ENCODE measurements at places on chromosomes 16 and 17. TPM values are rescaled to one million over a fixed set of nuclear protein-coding genes. Genes with fewer than 3 reads are reported as not detected.

Gene TNK1
- total RNA-seq, result 4.0 TPM

DNA sequence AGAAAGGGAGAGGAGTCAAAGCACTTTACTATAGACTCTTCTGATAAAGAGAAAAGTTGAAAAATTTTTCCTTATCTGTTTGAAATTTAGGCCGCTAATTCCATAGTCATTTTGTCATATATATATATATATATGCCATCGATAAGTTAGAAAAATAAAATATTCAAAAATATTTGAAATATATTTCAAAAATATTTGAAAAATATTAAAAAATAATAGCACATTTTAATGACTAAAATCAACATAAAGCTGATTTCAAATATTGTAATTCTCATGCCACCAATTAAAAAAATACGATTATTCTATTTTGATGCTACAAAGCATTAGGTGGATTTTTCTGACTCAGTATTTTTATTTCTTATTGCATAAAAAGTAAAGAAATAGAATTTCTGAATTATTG, 87.1 kb downstream of the KIF2B start:
- no peak for DNase-seq

GRCh38 chr17:28612936-28613872, 781 bp downstream of the RSKR start:
- peak; percentile 52 for DNase-seq

DNA sequence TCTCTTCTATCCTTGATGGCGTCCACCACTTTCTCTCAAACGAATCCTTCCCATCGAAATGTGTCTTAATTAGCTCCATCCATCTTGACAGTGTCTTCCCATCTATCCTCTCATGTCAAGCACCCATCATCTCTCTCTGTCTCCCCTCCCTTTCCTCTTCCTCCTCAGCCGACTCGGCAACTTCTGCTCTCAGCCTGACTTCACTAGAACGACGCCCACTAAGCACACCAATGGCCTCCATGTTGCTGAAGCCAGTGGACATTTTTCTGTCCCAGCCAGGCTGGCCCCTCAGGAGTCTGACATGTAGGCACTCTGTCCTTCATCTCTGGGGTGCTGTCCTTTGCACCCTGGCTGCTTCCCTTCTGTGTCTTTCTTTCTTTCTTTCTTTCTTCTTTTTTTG, 2.5 kb upstream of the SPATA20 start:
- no peak for DNase-seq

DNA sequence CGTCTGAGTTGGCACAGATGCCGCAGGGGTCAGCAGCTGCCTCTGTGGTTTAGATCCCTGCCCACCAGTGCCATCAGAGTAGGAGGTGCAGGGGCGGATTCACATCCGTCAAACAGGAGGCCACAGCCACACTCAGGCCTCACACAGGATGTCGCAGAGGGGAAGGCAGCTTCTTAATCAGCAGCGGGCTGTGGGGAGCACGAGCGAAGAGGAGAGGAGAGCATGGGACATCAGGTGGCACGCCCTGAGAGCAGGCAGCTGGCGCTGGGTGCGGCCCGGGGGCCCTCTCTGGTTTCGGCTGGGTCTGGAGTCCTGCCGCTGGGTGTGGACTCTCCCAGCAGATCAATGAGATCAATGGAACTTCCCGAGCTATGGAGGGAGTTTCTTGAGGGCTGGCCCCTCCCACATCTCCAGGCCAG, 9.6 kb downstream of the LLGL2 start:
- peak; percentile 83 for DNase-seq

- DNase-seq, result no peak
Measured at GRCh38 chr17:62110923-62111484, 45.9 kb upstream of the MED13 start.

Gene C17orf78
- not detected for total RNA-seq

Gene PIK3R6
- 0.22 TPM for total RNA-seq

- DNase-seq, result no peak
Measured at GRCh38 chr17:62746941-62747340, 61.2 kb downstream of the MARCHF10 start.

Gene WWOX
- 21.4 TPM for total RNA-seq

DNA sequence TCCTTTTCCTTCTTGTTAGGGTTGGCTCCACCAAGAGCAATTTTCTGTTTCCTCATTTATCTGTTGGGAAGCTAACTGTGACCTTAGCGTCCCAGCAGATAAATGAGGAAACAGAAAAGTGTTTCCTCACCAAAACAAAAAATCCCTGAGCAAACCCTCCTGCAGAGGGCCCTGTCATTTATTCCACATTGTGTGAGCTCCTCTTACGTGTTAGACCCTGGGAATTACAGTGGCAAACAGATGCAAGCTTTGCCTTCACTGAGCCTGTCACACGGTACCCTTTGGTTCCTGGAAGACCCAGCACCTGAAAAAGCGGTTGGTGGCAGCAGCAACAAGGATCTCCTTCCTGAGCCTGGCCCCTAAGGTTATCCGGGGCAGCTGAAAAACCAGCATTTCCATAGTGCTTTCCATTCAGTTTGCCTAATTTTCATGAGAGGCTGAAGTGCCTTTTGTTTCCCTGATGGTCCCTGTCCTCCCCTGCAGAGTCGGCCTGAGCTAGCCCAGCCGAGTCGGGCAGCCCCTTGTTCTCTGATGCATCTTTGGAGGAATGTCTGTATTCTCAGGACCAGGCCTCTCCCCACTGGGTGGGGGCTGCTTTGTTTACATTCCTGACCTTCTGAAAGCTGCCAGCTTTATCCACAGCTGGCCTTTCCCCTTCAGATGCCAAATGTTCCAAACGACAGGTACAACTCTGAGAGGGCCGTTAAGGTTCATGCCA, 34.7 kb downstream of the YPEL2 start:
- peak; percentile 9 for DNase-seq

Gene PRDM7
- not detected for total RNA-seq

DNA sequence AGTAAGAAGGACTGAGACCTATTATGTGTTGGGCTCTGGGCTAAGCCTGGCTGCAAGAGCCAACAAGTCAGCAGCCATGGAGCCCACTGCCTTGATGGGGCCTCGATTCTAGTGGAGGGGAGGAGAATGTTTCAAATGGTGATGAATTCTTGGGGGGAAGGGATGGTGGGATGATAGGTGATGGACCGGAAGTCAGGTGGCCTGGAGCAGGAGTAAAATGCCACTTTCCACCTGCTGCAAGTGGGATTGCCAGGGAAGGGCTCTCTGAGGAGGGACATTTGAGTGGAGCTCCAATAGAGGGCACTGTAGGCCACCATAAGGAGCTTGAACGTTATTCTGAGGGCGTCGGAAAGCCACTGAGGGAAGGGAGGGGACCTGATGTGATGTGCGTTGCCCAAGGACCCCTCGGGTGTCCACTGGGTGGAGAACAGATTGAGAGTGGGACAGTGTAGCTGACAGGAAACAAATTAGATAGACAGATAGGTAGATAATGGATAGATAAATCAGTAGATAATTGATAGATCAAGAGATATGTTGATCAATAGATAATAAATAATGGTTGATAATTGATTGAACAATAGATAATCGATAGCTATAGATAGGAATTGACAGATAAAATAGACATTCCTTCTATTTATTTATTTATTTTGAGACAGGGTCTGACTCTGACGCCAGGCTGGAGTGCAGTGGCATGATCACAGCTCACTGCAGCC, 18.2 kb upstream of the NXPH3 start:
- peak; percentile 64 for DNase-seq

- DNase-seq, result no peak
Measured at GRCh38 chr17:1997289-1997926, 27.7 kb downstream of the RTN4RL1 start.

Gene PRSS53
- total RNA-seq, result 4.1 TPM

Gene CCL4
- total RNA-seq, result 5.5 TPM

GRCh38 chr17:35878361-35878760, 1.8 kb downstream of the CCL5 start:
- DNase-seq, result no peak

DNA sequence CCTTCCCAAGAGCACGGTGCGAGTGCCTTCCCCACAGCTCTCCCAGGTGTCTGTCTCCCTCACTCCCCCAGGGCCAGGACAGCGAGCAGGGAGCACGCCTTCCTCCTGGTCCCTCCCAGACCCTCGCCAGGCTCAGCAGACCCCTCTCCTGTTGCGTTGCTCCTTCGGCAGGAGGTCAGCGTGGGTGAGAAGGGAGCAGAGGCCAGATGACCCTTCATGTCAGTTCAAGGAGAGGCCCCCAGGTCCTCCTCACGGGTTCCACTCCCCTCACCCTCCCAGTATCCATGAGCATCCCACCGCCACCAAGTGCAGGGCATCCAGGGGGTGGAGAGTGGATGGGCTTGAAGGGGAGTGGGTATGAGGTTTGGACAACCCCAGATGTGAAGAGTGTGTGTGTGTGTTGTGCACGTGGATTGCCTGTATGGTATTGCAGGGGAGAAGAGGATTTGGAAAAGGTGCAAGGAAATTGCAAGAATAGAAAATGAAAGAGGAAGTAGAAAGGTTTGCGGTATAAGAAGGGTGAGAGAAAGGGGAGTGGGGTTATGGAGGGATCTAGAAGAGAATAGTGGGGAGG, 17.7 kb downstream of the SGCA start:
- no peak for DNase-seq

Gene CD300E
- not detected for total RNA-seq

Gene TMC8
- total RNA-seq, result 110 TPM

Gene PRSS27
- total RNA-seq, result 2.4 TPM

Gene PRR29
- total RNA-seq, result 0.44 TPM

DNA sequence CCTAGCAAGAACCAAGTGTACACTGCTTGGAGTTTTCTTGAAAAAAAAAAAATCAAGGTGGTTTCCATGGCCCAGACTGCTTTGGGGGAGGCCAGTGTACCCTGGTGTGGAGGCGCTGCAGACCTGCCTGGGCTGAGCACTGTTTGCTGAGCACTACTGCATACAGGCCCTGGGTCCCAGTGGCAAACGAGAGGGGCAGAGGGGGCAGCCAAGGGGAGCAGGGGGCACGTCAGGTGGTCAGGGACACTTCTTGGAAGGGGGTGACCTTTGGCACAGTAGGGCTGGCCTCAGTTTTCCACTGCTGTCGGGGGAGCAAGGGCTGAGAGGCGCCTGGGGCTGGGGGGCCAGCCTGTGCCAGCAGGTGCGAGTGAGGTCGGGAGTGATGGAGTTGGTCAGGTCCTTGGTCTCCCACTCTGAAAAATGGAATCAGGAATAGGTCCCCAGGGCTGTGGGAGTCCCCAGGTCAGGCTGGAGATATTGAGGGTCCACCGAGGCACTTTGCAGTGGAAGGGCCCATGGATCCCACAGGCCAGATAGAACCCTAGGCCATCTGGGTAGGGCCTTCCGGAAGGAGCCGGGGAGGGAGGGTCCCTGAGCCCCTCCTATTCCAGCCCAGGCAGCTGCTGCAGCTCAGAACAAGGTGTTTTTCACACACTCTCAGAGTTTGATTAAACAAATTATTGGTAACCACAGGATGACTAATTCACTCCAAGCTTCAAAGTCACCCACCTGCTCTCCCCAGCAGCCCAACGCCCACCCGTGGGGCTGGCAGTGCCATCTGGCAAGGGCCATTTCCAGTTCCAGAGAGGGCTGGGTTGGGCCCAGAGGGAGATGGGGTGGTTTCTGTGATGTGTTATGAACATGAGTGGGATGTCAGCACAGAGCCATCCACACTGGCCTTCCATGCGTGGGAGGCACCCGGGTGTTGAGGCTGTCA, 3.5 kb downstream of the ZFPM1 start:
- DNase-seq, result peak; percentile 86

Gene SUZ12
- total RNA-seq, result 56.8 TPM

Gene ADAT1
- total RNA-seq, result 45.3 TPM

Gene ZNRF1
- 35.3 TPM for total RNA-seq

GRCh38 chr16:68575082-68575481, 36.0 kb downstream of the ZFP90 start:
- DNase-seq, result no peak

DNA sequence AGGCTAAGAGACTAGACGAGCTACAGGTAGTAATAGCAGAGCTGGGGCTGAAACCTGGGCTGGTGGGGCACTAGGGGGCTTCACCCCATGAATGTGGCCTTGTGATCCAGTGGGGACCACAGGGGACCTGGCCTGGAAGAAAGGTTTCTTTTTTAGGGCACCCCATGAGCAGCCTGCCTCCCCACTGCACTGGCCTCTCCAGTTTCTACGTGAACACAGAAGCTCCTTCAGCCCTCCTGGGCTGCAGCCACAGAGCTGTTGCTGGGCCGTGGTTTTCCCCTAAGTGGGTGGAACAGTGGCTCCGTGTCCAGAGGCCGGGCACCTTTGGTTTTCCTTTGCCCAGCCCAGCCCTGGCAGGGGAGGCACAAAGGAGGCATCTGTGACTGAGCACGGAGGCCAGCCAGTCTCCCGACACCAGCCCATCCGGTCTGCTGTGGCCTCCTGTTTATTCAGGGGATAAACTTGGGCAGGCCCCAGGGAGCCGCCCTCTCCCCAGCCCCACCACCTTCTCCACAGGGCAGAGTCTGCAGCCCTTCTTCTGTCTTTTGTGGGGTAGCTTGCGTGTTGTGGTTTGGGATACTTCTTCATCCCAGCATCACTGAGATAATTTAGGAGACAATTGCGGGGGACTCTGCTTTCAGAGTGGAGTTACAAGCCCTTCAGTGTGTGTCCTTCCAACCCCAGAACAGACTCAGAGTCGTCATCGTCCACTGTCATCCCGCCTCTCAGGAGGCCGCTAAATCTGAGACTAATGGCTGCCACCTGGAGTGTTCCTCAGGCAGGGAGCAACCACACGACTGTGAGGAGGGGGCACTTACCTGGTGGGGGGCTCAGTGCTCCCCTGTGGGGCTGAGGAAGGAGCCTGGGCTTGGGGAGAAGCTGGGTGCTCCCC, 85.3 kb downstream of the RAB11FIP4 start:
- no peak for DNase-seq

Gene BCL6B
- 0.74 TPM for total RNA-seq

- peak; percentile 54 for DNase-seq
Measured at GRCh38 chr17:55348749-55349354, 72.8 kb downstream of the MMD start.

Gene MED31
- 22.5 TPM for total RNA-seq

DNA sequence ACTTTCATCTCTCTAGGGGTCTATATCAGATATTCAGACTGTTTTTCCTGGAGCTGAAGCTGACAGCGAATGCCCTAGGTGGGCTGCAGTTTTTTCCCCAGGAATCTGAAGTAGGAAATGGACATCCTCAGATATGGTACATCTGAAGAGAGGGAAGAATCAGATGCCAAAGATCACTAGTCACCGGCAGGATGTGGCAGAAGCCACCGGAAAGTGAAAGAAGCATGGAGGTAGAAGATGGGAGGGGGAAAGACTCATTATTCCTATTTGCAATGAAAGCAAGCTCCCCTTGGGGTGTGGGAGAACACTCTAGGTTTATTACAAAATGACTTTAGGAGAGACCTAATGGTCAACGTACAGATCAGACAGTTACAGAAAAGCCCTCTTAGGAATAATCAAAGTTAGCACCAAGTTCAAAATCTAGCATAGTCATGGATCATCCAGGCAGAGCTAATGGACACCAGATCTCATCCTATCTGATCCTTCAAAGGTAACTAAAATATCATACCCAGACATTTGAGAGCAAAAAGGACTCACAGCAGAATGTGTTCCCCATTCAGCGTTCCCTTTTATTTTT, 110.7 kb downstream of the HS3ST3A1 start:
- no peak for DNase-seq

GRCh38 chr17:358491-359151, 6.0 kb upstream of the RPH3AL start:
- DNase-seq, result no peak

DNA sequence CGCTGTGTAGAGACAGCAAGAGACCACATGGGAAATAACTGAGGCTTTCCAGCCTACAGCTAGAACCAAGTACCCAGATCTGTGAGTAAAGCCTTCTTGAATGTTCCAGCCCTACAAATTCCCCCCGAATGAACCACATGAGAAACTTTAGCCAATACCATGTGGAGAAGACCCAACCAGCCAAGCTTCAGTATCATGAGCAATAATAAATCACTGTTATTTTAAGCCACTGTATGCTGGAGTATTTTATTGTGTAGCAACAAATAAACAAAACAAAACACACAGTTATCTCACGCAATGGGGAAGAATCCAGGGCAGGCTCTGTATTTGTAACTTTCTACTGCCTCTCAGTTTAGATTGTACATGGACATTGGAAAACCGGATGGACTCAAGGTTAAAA, 426.2 kb downstream of the CDH11 start:
- DNase-seq, result no peak

Measured in activated naive CD4-positive, alpha-beta T cell treated with anti-CD3 and anti-CD28 coated beads for 36 hours (primary cell).